ENCODE measurements at places on chromosomes 5 and 9.
A peak's percentile ranks its signal among the peaks of the same experiment; 100 is the strongest.

DNA sequence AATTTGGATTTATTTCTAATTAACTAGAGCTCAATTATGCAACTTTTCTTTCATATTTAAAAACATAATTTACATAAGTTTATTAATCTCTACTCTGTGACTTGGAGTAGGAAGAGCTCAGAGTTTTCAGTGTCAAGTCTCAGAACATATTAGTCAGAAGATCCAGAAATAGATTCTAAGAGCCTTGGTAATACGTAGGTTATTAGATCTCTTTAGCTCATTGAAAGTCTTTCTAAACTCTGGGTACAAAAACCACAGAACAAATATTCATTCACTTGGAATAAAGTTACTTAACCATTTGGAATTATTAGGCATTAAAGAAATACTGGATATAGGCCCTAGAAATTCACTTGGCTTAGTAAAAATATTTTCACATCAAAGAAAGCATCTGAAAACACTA, 26.3 kb upstream of the ISCA1 start:
- DNase-seq: no peak

- no peak for DNase-seq
These were observed 31.1 kb downstream of the PTTG1 start for GRCh38 chr5:160452795-160453194.

- DNase-seq: no peak
These were observed 90.5 kb upstream of the TRIM32 start for GRCh38 chr9:116596646-116597045.

- no peak for DNase-seq
These were observed 1.4 kb downstream of the FAM193B start for GRCh38 chr5:177552839-177553455.

GRCh38 chr5:168984135-168984675, 316.7 kb downstream of the SLIT3 start:
- DNase-seq: no peak

DNA sequence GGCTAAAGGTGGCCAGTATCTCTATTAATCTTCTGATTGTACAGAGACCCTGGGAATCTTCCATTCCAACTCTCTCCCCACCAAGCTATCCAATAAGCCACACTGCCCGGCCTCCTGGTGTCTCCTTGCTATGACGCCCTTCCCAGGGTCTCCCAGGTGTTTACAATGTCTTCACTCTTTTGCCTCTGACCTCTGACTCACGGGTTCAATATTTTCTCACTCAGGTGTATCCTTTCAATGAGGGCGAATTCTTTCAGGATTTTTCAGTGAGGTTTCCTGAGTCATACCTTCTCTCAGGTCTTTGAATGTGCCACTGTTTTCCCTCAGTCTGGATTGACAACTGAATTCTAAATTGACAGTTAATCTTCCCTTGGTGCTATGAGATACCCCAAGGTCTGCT, 53.7 kb upstream of the IRX4 start:
- DNase-seq: peak; percentile 7

DNA sequence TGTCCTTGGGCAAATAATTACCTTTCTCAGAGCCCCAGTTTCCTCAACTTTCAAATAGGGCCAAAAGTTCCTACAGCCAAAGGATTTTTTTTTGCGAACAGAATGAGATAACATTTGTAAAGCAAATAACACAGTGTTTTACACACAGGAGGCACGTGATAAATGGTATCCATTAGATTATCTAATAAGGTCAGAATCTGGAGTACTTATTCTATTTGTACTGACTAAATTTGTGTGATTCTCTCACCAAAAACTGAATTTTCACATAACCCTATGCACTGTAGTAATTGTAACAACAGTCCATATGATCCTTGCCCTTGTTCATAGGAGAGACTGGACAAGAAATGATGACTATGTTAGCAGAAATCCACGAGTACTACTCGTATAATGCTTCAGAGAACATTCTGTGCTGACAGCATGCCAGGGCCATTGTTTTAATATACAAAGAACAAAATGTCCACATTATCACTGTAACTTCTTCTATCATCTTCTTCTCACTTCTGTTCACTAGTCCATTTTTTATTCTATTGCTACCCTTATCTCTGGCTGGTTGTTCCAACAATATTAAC, 13.9 kb upstream of the FEM1C start:
- no peak for DNase-seq

GRCh38 chr9:86941197-86941596, 6.1 kb downstream of the GAS1 start:
- DNase-seq: no peak

GRCh38 chr9:115740986-115741385, 412.6 kb upstream of the PAPPA start:
- no peak for DNase-seq

- no peak for DNase-seq
These were observed 709 bp downstream of the UAP1L1 start for GRCh38 chr9:137077758-137078693.

DNA sequence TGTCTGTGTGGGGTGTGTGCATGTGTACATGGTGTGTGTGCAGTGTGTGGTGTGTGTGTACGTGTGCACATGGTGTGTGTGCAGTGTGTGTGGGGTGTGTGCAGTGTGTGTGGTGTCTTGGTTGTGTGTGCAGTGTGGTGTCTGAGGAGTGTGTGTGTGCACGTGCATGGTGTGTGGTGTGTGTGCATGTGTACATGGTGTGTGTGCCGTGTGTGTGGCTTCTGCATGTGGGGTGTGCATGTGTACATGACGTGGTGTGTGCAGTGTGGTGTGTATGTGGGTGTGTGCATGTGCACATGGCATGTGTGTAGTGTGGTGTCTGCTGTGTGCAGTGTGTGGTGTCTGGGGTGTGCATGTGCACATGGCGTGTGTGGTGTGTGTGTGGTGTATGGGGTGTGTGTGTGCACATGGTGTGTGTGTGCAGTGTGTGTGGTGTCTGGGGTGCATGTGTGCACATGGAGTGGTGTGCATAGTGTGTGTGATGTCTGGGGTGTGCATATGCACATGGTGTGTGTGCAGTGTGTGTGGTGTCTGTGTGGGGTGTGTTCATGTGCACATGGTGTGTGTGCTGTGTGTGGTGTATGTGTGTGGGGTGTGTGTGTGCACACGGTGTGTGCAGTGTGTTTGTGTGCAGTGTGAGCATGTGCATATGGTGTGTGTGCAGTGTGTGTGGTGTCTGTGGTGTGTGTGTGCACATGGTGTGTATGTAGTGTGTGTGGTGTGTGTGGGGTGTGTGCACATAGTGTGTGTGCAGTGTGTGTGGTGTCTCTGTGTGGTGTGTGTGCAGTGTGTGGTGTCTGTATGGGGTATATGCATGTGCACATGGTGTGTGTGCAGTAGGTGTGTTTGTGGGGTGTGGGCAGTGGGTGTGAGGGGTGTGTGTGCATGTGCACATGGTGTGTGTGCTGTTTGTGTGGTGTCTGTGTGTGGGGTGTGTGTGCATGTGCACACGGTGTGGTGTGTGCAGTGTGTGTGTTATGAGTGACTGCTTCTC, 40.6 kb upstream of the ZNG1F start:
- no peak for DNase-seq

GRCh38 chr9:136821826-136822544, 14.2 kb downstream of the RABL6 start:
- no peak for DNase-seq

DNA sequence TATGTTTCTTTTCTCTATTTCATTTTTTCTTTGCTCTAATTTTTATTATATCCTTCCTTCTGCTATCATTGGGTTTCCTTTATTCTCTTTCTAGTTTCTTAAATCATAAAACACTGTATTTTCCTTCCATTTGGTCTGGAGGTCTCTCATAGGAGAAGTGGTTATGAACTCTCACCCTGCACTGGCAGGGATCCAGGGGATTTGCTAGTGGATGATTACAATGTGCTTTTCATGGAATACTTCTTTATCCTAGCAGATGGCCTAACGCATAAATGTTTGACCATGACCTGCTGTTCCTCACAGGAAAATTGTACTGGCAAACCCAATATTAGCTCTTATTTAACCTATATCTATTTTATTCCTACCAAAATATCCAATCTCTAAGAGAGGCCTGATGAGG, 31.5 kb upstream of the SGCD start:
- DNase-seq: no peak

- DNase-seq: no peak
These were observed 14.6 kb upstream of the TNIP1 start for GRCh38 chr5:151095341-151096000.

DNA sequence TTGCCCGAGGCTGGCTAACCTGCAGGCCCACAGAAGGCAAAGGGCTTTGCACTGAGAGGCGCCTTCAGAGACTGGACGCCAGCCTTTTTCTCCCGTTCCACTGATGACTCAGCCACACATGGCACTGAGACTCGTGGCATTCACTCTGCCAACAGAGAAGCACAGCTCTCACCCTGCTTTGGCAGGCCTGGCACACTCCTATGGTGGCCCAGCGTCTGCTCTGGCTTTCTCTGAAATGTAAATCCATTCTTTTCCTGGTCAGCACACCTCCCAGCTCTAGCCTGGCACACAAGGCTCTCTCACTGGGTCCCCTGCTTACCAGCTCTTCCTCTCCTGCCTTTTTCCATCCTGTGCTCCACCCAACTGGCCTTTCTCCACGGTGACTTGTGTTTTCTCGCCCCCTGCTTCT, 5.9 kb upstream of the MELK start:
- DNase-seq: no peak

DNA sequence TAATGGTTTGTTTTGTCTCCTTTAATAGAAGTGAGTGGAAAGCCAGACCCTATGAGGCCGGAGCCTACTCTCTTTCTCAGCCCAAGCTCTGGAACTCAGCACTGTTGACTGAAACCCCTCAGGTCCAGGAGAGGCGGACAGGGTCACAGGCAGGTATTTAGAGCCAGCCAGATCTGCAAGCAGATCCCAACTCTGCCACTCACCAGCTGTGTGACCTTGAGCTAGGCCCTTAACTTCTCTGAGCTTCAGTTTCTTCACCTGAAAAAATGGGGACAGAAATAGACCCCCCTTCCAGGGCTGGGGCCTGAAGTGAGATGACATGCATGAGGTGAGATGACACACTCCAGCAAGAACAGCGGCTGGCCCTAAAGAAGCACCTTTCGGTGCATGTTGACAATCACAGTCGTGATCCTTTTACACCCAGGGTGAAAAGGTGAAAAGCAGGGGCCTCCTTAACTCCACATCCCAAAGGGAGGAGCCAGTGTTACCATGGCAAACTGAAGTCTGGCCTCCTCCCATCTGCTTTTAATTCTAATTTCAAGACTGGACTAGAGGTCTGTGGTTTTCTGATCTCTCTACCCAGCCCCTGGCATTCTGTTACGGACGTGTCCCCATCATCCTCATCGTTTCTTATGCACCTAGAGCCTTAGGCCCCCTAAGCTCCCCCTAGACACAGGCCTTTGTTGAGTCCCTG, 27.2 kb downstream of the MORN5 start:
- no peak for DNase-seq

- no peak for DNase-seq
These were observed 43.3 kb upstream of the ZNF622 start for GRCh38 chr5:16508730-16509531.

DNA sequence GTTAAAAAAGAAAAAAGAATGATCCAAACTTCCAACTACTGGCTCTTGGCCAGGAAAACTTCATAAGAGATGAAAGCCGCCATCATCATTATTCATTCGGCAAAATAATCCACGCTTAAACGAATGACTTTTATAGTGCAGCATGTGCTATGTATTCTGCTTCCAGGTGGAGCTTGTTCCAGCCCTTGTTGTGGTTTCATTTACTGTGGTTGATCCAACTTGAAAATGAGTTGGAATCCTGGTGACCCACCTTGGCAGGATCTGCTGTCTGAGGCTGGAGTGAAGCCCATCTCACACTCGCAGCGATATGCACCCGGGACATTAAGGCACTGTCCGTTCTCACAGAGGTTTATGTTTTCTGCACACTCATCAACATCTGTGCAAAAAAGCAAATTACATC, 209.6 kb downstream of the FBN2 start:
- no peak for DNase-seq

DNA sequence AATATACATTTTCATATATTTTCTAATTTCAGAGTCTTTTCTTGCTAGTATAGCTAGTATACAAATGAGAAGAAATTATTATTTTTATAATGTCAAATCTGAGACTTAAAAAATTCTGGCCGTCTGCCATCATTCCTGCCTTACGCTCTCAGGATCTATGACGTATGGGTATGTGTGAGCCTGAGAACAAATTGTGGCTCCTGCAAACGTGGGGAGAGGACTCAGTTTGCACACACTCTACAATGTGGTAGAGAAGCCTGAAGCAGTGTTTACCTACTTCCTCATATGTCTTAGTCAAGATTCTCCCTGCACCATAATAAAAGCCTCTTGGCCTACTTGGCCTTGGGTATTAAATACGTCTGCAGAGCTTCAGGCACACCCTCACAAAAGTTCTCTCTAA, 825.4 kb downstream of the SEMA5A start:
- no peak for DNase-seq

GRCh38 chr5:64637837-64638443, 52.4 kb upstream of the SHISAL2B start:
- no peak for DNase-seq

GRCh38 chr5:111781200-111781599, 24.2 kb upstream of the NREP start:
- no peak for DNase-seq

GRCh38 chr5:117461966-117462365, 887.3 kb upstream of the SEMA6A start:
- DNase-seq: no peak

GRCh38 chr5:83096660-83097339, 19.5 kb downstream of the XRCC4 start:
- no peak for DNase-seq

DNA sequence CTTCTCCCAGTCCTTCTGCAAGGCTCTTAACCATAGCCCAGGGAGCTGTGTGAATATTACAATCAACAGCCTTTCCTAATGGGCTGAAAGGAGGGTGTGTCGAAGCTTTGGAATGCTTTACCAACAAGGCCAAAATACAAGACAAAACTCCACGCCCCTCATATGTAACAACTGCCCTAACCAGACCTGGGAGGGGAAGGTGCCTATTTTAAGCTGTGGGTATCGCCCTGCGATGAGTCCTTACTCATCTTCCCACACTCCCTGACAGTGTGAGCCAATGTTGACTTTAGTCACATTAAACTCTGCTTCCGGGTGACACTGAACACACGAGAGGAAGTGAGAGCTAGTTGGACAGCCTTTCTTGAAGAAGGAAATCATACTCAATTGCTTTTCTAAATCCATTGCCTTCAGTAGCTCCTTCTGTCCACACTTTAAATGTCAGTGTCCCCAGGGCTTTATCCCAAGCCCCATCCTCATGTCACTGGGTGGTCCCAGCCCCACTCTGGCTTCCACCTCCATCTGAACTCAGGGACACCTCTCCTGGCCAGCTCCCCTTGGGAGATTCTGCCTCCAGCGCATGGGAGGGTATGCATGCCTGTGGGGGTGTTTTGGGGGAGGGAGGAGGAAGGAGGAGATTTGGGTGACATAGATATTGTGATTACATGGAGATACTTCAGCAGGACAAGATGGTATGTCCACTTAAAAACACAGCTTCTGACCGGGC, 6.5 kb upstream of the TBC1D9B start:
- DNase-seq: peak; percentile 7

All from kidney epithelial cell (primary cell).